Right ventricle myocardium inferior (tissue), 1 donor: ENCODE measurements at places on chromosomes 6 and 20. TPM values are rescaled to one million over a fixed set of nuclear protein-coding genes. Genes with fewer than 3 reads are reported as not detected.

The ZC2HC1B gene
- not detected for total RNA-seq

The WFDC12 gene
- total RNA-seq = not detected

The SMOC2 gene
- 16.4 TPM for total RNA-seq

- DNase-seq = no peak
Measured at GRCh38 chr6:72677740-72678139, 55.9 kb downstream of the KCNQ5 start.

DNA sequence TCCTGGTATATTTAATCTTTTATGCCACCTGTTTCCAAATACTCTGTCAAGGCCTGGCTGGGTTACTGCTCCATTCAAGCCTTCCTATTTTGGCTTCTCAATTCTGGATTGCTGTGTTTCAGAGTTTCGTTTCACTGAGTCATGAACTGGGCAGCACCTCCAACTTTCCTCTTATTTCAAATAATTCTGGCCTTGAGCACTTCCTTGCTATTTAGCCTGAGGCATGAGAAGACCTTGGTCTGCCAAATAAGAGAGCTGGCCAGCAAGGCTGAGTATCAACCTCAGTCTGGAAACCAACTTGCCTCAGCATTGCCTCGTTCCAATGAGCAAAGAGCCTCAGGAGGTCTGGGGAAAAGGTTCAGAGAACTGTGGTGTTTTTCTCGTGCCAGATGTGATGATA, 66.6 kb downstream of the TNFAIP3 start:
- no peak for DNase-seq
